ENCODE measurements at places on chromosomes 3 and 15. TPM values are rescaled to one million over a fixed set of nuclear protein-coding genes. Genes with fewer than 3 reads are reported as not detected.

GRCh38 chr15:59879506-59880265, 124.4 kb upstream of the FOXB1 start:
- H3K4me1 ChIP-seq: no peaks in the 10 kb centered on the region
- H3K27ac ChIP-seq: peak overlapping the region; percentile 18
- no peak overlapping the region for H3K4me3 ChIP-seq
- DNase-seq: no peak

- no peaks in the 10 kb centered on the region for H3K36me3 ChIP-seq
- no peaks in the 10 kb centered on the region for H3K4me1 ChIP-seq
- no peak overlapping the region for H3K27ac ChIP-seq
- H3K4me3 ChIP-seq: no peak overlapping the region
Measured at GRCh38 chr3:134344560-134344959, 29.7 kb downstream of the AMOTL2 start.

GRCh38 chr3:120773932-120774331, 31.4 kb downstream of the GTF2E1 start:
- H3K27me3 ChIP-seq: no peaks in the 10 kb centered on the region
- H3K4me1 ChIP-seq: peaks cover 4% of the 10 kb centered on the region
- no peak for DNase-seq
- no peak overlapping the region for H3K27ac ChIP-seq
- H3K36me3 ChIP-seq: peaks cover 29% of the 10 kb centered on the region

GRCh38 chr15:59171067-59171397, 35.6 kb upstream of the LDHAL6B start:
- peaks cover 3% of the 10 kb centered on the region for H3K4me1 ChIP-seq
- no peak for DNase-seq

The ADGRG7 gene
- total RNA-seq: 0.14 TPM

- H3K27ac ChIP-seq: no peak overlapping the region
- no peaks in the 10 kb centered on the region for H3K4me1 ChIP-seq
- H3K4me3 ChIP-seq: no peak overlapping the region
- DNase-seq: no peak
Measured at GRCh38 chr3:51139616-51140015, 245.5 kb upstream of the MANF start.

The NOX5 gene
- 0.19 TPM for total RNA-seq

DNA sequence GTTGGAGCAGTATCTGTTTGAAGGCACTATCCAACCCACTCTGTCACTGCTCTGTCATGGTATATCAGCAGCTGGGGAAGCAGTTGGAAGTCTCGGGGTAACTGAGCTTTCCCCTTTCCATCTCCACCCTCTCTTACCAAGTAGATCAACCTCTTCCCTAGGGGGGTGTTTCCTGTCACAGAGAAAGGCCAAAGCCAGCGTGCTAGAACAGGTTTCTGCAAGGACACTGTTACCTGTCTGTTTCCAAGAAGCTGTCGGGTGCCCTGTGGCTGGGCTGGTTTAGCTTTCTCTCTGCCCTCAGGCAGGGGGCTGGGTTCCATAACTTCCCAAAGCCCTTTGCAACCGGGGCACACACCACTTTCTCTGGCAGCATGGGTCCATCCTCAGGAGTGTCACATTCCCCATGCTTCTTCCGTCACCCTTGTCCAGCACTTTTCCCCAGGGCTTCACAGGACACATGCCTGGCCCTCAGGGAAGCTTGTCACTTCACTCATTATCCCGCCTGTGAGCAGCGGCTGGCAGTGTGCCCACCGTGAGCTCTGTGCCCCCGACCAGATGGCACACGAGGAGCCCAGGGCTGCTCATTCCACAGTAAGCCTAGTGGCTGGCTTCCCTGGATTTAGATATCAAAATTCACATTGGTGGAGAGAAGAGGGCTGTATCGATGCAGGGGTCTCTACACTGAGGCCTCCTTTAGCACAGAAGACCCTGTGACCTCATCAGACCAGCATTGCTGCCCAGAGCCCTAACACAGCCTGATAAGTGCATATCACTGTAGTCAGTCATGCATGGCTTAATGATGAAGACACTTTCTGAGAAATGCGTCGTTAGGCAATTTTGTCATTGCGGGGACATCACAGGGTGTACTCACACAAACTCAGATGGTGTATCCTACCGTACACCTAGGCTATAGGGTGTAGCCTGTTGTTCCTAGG, 205.8 kb downstream of the SLCO3A1 start:
- no peak overlapping the region for H3K4me3 ChIP-seq
- no peaks in the 10 kb centered on the region for H3K36me3 ChIP-seq
- H3K4me1 ChIP-seq: peaks cover 7% of the 10 kb centered on the region
- no peak overlapping the region for H3K27ac ChIP-seq
- H3K27me3 ChIP-seq: no peaks in the 10 kb centered on the region

DNA sequence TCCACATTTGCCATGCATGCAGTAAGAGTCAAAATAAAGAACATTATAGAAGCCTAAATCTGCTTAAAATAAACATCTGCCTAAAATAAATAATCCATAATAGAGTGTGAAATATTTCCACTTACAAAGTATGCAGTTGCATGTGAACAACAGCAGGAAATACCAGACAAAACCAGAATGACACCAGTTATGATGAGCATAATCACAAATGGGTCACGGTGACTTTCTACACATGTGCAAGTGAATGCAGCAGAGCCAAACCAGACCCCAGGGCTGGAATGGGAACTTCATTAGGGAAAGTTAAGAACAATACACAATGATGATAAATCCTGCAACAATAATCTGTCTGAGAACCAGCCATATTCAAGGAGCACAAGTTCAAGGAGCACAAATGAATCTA, 615.5 kb downstream of the ROBO2 start:
- H3K4me3 ChIP-seq: no peak overlapping the region
- H3K36me3 ChIP-seq: no peaks in the 10 kb centered on the region
- no peak for DNase-seq
- no peak overlapping the region for H3K27ac ChIP-seq

DNA sequence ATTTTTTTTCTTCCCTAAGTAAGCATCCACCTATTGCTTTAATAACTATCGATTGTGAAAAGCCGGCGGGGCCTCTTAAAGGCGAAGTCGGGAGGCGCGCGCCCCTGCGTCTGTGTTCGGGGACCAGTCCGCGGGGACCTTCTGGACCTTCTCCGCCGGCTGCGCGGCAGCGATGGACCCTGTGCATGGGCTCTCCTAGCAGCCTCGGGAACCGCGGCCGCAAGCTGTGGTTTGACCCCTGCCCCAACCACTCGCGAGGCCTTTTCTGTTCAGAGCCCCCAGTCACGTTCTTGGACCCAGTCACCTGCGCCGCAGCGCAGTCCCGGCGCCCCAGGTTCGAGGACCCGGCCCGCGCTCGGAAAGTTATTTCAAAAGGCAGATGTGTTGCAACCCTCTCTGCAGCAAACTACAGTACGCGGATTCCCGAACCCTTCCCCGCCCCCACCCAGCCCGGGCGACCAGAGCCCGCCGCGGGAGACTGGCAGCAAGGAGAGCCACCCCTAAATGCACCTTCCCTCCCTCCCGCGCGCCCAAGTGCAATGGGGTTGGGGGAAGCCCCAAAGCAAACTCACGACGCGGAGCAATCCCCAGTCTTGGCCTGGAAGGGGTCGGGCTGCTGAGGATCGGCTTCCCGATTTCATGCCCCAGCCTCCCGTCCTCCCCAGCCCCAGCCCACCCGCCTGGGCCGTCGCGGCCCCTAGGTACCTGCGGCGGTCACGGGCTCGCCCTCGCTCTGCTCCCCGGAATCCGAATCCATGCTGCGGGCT, 684 bp downstream of the TNFAIP8L3 start:
- peaks cover 83% of the 10 kb centered on the region for H3K27me3 ChIP-seq
- no peaks in the 10 kb centered on the region for H3K36me3 ChIP-seq
- H3K27ac ChIP-seq: no peak overlapping the region
- no peak for DNase-seq
- peak overlapping the region; percentile 36 for H3K4me3 ChIP-seq

DNA sequence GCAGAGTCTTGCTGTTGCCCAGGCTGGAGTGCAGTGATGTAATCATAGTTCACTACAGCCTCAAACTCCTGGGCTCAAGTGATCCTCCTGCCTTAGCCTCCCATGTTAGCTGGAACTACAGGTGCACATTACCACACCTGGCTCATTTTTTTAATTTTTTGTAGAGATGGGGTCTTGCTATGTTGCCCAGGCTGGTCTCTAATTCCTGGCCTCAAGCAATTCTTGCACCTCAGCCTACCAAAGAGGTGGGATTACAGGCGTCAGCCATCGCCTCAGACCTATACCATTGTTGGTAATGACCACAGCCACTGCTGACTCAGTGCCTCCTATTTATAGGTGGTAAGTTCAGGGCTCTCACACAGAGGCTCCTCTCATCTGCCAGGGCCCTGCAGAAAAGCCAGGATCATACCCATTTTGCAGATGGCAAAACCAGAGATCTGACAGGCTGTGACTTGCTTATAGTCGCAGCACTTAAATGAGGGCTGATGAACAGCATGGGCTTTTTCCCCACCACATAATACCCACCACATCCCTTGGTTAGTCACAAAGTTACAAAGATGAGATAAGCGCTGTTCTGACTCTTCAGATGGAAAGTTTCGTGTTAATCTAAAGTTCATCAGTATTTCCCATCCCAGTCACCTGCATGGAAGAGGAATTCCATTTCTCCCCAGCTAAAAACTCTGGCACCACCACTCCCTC, 21.8 kb upstream of the SPATA12 start:
- H3K4me1 ChIP-seq: no peaks in the 10 kb centered on the region
- DNase-seq: no peak
- H3K27me3 ChIP-seq: no peaks in the 10 kb centered on the region
- H3K4me3 ChIP-seq: no peak overlapping the region
- H3K27ac ChIP-seq: no peak overlapping the region

DNA sequence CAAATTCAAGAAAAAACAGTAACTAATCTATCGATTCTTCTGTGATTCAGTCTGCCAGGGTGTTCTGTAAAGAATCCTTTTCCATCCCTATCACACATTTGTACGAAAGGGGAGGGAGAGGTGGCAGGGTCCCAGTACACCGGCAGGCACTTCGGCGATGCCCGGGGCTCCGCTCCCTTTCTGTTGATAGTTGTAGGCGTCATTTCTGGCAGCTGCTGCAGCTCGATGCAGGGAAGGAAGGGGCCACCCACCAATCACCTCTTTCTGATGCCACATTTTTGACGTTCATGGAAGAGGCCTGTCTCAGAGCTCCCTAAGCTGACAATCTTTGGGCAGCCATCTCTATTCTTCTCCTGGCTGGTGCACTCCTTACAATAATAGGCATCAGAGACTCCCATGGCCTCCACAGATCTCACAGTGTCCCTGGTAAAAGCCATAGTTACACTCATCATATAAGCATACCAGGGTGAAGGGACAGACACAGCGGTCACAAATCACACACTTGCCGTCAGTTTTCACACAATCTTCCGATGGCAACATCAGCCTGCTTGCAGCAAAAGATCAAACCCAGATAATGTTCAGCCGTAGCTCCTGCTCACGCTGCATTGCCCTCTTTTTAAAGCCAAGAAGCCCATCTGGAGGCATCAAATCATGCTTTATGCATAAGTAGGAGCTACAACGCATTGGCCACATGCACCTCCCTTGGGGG, 60.8 kb upstream of the ZBTB38 start:
- DNase-seq: no peak
- H3K4me1 ChIP-seq: peaks cover 62% of the 10 kb centered on the region
- H3K36me3 ChIP-seq: no peaks in the 10 kb centered on the region
- no peaks in the 10 kb centered on the region for H3K27me3 ChIP-seq
- no peak overlapping the region for H3K4me3 ChIP-seq

The PHLDB2 gene
- total RNA-seq: 7.5 TPM

DNA sequence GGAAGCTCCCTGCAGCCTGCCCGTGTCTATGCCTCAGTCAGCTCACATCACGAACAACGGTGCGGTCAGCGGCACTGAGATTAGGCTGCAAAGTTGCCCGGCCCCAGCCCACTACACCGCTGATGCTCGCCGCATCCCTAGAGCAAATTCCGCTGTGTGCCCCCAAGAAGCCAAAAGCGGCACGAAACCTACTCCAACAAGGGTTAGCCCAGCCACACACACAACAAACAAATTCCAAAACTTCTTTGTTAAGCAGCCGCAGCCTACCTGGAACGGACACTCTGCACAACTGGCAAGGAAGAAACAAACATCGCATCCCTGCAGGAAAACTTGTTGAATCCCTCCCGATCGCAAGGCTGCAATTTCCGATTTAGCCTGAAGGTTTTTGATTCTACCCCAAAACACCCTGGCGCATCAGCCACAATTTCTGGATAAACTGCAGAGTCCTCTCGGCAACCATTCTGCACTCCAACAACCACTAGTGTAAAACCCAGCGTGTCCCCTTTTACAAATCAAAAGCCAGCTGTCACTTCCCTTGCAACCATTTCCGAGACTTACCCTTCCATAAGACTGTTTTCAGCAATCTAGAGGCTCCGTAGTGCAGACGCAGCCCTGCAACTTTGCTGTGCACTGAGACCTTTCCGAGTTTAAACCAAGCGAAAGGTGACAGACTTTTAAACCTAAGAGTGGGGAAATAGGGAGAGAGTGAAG, 449 bp downstream of the ROBO1 start:
- H3K4me3 ChIP-seq: peak overlapping the region; percentile 16
- H3K4me1 ChIP-seq: no peaks in the 10 kb centered on the region
- no peaks in the 10 kb centered on the region for H3K36me3 ChIP-seq
- peaks cover 25% of the 10 kb centered on the region for H3K27me3 ChIP-seq
- DNase-seq: no peak

DNA sequence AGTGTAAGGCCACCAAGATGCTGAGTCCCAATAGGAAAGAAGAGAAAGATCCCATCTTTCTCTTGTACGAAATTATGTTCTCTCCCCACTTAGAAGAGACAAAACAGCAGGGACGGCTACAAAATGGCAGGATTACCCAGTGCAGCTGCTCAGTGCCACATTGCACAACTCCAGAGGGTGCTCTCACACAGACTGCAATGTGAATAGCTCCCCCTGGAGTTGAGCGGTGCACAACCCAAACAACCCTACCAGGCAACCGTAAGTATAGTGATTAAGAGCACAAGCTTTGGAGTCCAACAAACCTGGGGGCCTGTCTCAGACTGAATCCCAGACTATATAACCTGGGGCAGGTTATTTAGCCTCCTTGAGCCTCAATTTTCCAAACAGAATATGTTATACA, 3.1 kb upstream of the BHLHE40 start:
- H3K36me3 ChIP-seq: no peaks in the 10 kb centered on the region
- no peak overlapping the region for H3K4me3 ChIP-seq
- H3K27me3 ChIP-seq: peaks cover 16% of the 10 kb centered on the region
- no peak overlapping the region for H3K27ac ChIP-seq
- DNase-seq: no peak

- no peak overlapping the region for H3K4me3 ChIP-seq
- H3K27me3 ChIP-seq: no peaks in the 10 kb centered on the region
- no peak overlapping the region for H3K27ac ChIP-seq
- no peaks in the 10 kb centered on the region for H3K36me3 ChIP-seq
- peaks cover 3% of the 10 kb centered on the region for H3K4me1 ChIP-seq
- DNase-seq: no peak
Measured at GRCh38 chr15:70327328-70327855, 229.7 kb upstream of the TLE3 start.

The PSTPIP1 gene
- 16.0 TPM for total RNA-seq

DNA sequence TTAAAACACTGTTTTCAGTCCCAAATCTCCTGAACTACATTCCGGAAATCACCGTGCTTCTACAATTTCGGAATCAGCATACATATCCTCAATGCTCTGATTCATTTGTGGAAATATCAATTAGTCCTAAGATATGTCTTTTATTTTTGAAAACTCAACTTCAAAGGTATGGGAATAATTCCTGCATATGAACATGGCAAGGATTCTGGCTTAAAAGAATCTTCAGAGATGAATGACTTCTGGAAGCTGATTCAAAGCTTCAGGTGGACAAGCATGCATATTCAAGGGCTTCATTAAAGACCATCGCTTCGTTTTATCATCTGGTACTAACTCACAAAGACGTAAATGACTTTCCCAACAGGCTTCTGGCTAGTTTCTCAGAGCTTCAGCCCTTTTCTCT, 246.0 kb upstream of the LRRN1 start:
- H3K27me3 ChIP-seq: no peaks in the 10 kb centered on the region
- DNase-seq: no peak
- no peak overlapping the region for H3K4me3 ChIP-seq
- no peaks in the 10 kb centered on the region for H3K4me1 ChIP-seq
- no peaks in the 10 kb centered on the region for H3K36me3 ChIP-seq

The GOLGA6L4 gene
- total RNA-seq: 0.28 TPM

Data from thymus (tissue), 14 donors.